ENCODE measurements at places on chromosomes 1 and 21. TPM values are rescaled to one million over a fixed set of nuclear protein-coding genes. Genes with fewer than 3 reads are reported as not detected.

Gene OR6K3
- polyA plus RNA-seq, result not detected

Gene RNF186
- 162 TPM for polyA plus RNA-seq

DNA sequence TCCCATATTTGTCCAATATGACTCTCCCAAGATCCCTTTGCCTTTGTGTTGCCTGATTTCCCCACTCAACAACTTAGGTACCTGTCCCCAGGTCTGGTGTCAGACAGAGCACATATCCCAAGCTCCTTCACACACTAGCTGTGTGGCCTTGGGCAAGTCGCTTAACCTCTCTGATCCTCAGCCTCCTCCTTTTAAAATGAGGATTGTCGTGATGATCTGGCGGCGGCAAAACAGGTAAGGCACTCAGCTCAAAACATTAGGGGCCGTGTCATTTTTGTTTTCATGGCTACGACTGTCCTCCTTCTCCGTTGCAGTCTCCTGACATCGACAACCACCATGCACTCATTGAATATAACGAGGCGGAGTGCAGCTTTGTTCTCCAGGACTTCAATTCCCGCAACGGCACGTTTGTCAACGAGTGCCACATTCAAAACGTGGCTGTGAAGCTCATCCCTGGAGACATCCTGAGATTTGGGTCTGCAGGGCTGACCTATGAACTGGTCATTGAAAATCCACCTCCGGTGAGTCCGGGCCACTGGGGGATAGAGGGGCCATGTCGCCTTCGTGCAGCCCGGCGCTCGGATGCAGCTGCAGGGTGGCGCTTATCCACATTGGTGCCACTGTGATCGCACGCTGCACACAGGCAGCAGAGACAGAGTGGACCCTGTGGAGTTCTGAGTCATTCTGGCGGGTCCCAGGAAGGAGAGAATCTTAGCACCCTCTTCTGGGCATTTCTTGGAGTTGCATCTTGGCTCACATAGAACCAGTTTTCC, 25.2 kb downstream of the FHAD1 start:
- DNase-seq, result peak; percentile 89

DNA sequence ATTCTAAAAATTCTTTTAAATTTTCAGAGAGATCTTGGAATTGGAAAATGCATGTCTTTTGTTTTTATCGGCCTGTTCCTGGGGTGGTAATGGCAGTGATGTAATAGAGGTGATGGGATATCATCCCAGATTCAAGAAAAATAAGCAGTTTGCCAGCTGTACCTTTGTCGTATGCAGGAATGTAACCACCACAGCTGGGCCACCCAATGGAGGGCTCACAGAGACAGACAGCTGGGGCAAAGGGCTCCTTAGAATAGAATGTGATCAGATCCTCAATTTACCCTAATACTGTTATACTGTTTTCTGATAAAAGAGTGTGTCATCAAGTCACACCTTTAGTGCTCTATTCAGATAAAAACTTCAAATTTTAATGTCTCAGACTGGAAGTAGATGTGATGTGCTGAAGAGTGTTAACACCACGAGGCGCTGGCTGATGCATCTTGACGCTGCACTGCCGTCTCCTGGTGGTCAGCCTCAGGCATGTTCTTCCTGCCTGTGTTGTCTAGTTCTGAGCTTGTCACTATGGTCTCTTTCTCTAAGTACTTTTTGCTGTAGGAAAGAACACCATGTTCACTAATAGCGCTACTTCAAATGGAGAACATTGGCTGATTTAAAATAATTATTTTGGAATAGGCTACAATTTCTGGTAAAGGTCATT, 78.8 kb downstream of the C1orf21 start:
- DNase-seq, result no peak

DNA sequence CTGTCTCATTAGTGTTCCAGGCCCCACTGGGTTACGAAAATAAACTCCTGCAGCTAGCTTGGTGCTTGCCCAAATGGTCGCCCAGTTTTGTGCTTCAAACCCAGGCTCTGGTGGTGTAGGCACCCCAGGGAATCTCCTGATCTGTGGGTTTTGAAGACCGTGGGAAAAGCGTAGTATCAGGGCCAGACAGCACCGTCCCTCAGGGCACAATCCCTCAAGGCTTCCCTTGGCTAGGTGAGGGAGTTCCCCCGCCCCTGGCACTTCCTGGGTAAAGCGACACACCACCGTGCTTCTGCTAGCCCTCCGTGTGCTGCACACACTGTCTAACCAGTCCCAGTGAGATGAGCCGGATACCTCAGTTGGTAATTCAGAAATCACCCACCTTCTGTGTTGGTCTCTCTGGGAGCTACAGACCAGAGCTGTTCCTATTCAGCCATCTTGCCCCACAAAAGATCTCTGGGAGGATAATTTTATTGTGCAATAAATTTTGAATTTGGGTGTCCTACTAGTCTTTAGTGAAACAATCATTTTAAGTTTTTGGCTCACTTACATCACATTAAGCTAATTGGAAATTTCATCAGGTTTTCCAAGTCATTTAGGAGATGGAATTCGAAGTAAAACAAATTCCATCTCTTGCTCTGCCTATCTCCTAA, 9.4 kb upstream of the SLC25A24 start:
- DNase-seq, result no peak

Measured in small intestine (tissue), 16 donors.